ENCODE measurements at places on chromosomes 11 and 22.

DNA sequence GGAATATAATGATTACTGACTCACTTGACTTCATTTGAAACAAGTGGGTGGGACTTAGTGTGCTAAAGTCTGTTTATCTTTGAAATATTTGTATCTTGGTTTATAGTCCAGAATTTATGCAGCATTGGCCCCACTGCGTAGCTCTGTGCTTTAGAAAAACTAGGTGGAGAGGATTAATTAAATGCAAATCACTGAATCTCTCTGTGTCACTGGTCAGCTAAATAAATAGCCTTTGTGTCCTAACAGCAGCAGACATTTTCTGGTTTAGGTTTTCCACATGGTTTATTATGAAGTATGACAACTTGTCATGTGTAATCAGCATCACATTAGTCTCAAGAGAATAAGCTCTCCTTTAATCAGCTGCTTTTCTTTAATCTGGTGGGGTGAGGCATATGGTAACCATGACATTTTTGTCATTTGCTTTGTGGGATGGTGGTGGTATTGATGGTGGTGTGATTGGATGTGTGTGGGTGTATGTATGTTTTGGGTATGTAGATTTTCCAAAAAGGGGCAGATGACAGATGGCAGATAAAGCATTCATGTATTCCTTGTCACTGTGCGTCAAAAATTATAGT, 33.9 kb downstream of the BCL2L13 start:
- DNase-seq, result no peak

- no peak for DNase-seq
These were observed 7.7 kb upstream of the LTO1 start for GRCh38 chr11:69682681-69683326.

- no peak for DNase-seq
These were observed 18.3 kb upstream of the MICAL3 start for GRCh38 chr22:18042685-18043084.

- no peak for DNase-seq
These were observed 1630.1 kb upstream of the TENM4 start for GRCh38 chr11:81070948-81071347.

- DNase-seq, result no peak
These were observed 17.9 kb downstream of the BPIFC start for GRCh38 chr22:32446321-32446720.

DNA sequence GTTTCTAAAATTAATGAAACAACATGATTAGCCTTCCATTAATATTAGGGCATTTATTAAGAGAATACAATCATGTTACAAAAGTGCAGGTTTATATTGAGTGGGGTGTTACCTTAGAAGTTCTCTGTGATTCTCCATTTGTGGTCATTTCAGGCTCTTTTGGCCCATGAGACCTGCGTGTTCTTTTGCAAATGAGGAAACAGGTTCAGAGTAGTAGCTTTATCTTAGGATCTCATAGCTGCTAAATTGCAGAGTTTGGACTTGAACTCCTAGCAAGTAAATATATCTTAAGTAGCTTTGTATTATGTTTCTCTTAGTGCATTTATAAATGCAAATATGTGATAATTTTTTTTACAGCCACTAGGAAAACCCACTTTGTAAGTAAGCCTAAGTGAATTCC, 18.3 kb downstream of the FAR1 start:
- no peak for DNase-seq

Measured in head of caudate nucleus (tissue), 42 donors.